Heart left ventricle (tissue), 16 donors: ENCODE measurements at places on chromosomes 11 and 22. TPM values are rescaled to one million over a fixed set of nuclear protein-coding genes. Genes with fewer than 3 reads are reported as not detected.

DNA sequence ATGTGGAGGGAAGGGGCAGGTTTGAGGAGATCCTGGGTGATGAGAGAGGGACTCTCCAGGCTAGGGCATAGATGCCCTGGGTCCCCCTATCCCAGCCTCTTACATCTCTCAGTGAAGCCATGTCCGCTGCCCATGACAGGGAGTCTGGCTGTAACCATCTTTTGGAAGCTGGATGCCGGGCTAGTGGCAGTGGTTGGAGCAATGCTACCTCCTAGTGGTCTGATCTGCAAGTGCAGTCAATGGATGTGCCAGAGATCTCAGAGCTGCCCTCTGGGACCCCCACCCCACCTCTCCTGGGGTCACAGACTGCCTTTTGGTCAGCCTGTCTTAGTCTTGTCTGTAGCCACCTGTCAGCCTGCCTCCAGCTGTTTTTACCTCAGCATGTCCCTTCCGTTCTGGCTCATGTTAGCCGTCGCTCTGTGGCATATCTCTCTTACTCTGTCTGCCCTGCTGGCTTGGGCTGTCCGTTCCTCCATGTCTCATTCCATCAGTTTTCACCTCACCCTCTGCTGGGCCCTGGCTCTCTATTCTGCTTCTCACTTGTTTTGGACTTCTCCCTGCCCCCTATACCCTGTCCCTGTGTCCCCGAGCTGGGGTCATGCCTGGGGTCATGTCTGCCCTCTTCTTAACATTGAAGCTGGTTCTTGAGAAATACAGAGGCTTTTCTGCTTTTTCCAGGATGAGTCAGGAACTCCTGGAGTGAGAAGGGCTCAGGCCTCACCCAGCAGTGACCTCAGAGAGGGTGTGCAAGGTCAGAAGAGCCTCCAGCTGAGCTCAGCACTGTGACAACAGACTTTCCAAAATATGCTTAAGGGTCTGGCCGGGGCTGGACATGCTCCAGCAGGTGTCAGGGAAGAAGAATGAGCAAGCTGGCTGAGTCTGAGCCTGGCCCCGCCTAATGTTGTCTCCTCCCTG, 52.0 kb upstream of the THY1 start:
- H3K36me3 ChIP-seq = no peaks in the 10 kb centered on the region
- H3K27me3 ChIP-seq = no peaks in the 10 kb centered on the region
- H3K4me1 ChIP-seq = no peaks in the 10 kb centered on the region
- H3K4me3 ChIP-seq = no peak overlapping the region
- peak; percentile 62 for DNase-seq
- no peak overlapping the region for H3K27ac ChIP-seq

- peak overlapping the region; percentile 67 for H3K27ac ChIP-seq
- H3K36me3 ChIP-seq = no peaks in the 10 kb centered on the region
- peak overlapping the region; percentile 45 for H3K4me3 ChIP-seq
- H3K27me3 ChIP-seq = no peaks in the 10 kb centered on the region
These were observed 36.9 kb upstream of the LINC01488 start for GRCh38 chr11:69444381-69445130.

Gene PATE2
- not detected for polyA plus RNA-seq

DNA sequence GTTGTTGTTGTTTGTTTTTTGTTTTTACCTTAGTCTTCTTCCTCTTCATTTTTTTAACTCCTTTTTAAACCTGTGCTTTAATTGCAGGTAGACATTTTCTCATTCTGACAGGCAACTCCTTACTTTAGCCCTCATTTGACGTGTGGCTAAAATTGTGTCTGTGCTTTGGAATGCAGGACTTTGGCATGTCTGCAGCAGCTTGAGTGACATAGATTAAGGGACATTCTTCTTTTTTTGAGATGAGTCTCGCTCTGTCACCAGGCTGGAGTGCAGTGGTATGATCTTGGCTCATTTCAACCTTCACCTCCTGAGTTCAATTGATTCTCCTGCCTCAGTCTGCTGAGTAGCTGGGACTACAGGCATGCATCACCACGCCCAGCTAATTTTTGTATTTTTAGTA, 100.8 kb downstream of the FAT3 start:
- H3K4me3 ChIP-seq = no peak overlapping the region
- DNase-seq = no peak
- H3K27ac ChIP-seq = no peak overlapping the region
- H3K4me1 ChIP-seq = no peaks in the 10 kb centered on the region
- no peaks in the 10 kb centered on the region for H3K27me3 ChIP-seq
- H3K36me3 ChIP-seq = no peaks in the 10 kb centered on the region

Gene RBMXL2
- polyA plus RNA-seq = not detected

DNA sequence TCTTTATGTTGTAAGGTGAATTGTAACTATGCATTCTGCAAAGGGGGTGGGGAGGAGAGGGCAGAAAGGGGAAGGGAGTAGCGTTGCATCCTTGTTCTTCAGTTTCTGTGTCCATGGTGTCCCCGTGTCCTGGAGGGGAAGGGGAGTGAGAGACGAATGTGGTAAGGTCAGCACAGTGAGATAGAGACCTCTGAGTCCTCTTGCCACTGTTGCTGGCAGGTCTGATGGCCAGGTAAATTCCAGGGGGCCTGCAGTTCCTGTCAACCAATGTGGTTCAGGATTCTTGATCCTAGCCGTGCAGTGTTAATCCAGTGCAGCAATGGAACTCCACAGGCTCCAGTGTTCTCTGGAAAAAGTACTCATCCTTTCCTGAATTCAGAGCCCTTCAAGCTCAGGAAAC, 14.6 kb upstream of the ADSL start:
- H3K4me1 ChIP-seq = peaks cover 13% of the 10 kb centered on the region
- H3K36me3 ChIP-seq = no peaks in the 10 kb centered on the region
- no peak overlapping the region for H3K4me3 ChIP-seq
- DNase-seq = no peak
